ENCODE measurements at places on chromosomes 5 and 9.

- no peak for DNase-seq
Measured at GRCh38 chr9:33446240-33446945, 1.0 kb downstream of the AQP3 start.

- no peak for DNase-seq
Measured at GRCh38 chr9:95857896-95858295, 17.6 kb upstream of the ERCC6L2 start.

DNA sequence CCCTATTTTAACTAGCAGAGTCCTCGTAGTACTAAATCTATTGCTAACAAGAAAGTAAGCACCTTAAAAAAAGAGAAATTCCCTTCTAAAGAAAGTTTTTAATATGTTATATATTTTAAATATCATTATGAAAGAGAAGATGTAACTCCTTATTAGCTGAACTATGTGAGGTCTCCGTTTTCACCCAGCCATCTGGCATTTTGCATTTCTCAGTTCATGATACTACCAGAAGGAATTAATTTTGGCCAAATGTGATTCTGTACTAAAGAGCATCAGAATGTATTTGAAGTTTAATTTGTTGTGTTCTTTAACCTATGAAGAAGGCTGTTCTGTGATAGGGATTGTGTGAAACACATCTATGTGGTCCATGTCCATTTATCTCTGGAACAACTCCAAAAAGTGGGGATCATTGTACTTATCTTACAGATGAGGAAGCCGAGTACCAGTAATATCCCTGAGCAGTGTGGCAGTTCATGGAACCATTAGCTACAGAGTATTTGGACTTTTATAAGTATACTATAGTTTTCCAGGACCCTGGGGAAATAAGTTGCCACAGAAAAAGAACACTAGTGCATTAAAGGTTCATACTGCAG lies 29.8 kb downstream of the TNFAIP8 start:
- no peak for DNase-seq

GRCh38 chr5:78008356-78008967 lies 232.3 kb upstream of the TBCA start:
- peak; percentile 86 for DNase-seq

DNA sequence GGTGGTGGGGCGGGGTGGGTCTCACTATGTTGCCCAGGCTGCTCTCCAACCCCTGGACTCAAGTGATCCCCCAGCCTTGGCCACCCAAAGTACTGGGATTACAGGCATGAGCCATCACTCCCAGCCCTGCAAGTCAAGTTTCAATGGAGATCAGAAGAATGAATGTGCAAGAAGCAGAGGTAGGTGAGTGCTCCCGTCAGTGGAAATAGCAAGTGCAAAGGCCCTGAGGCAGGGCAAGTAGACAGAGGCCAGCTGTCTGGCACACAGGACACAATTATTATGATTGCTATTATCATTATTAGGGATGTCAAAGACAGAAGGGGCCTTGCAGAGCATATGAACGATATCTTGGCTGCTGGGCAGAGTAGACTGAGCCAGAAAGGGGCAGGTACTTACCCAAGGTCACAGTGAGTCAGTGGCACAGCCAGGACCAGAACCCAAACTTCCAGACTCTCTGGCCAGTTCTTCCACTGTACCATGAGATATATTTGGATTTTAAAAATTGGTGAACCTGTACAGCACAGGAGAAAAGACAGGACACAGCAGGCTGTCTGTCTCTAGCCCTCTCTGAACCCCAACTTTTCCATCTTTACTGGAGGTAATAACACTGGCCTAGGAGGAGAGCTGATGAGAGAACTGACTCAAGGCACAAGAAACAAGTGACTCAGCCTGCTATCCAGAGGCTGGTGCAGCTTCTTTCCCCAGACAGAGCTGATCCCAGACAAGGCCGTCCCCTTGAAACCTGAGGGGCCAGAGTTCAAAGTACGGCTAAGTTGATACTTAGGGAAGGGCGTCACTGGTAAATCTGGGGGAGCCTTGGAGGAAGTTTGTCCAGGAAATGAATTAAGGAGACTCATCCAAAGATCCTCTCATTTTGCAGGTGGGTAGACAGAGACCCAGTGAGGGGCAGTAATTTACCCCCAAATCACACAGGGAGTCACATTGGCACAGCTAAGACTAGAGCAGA lies 1.4 kb downstream of the HDHD3 start:
- DNase-seq, result no peak

- no peak for DNase-seq
Measured at GRCh38 chr5:10485897-10486296, 44.2 kb downstream of the ROPN1L start.

DNA sequence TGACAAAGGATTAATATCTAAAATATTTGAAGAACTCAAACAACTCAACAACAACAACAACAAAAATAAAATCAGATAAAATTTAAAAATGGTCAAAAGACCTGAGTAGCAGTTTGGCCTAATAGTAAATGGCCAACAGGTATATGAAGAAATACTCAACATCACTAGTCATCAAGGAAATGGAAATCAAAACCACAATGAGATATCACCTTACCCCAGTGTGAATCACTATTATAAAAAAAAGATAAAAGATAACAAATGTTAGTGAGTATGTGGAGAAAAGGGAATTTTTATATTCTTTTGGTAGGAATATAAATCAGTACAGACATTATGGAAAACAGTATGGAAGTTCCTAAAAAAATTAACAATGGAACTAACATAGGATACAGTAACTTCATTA lies 247.9 kb upstream of the TRPC7 start:
- no peak for DNase-seq

- DNase-seq, result no peak
Measured at GRCh38 chr5:119400245-119400644, 44.4 kb downstream of the TNFAIP8 start.

GRCh38 chr5:122195802-122196394 lies 66.6 kb downstream of the ZNF474 start:
- peak; percentile 77 for DNase-seq

- no peak for DNase-seq
Measured at GRCh38 chr9:37897665-37898064, 6.3 kb downstream of the SLC25A51 start.

GRCh38 chr9:36847781-36848673 lies 186.0 kb downstream of the PAX5 start:
- DNase-seq, result no peak

DNA sequence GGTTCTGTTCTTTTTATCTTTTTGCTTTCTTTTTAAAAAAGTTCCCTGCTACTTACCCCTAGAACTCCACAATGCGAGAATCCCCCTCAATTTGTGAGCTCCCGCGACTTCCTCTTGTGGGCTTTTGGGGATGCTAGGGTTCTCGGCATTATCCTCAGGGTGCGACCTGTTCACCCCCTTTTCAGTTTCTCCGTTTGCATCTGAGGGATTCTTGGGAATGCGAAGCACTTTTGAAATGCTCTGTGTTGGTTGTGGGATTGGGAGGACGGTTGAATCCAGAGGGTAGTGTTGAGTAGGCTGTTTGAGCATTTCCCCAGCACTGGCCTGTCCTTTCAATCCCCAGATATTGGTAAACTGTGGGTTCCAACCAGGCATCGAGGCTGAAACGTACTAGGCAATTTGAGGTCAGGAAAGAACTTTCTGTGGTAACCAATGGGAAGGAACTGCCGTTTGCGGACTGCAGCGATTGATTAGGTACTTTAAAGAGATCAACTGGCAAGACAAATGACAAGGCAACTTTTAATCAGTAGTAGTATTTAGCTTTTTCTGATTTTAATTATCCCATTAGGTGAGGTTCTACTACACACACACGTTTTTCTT lies 415 bp downstream of the XRCC4 start:
- DNase-seq, result peak; percentile 30

DNA sequence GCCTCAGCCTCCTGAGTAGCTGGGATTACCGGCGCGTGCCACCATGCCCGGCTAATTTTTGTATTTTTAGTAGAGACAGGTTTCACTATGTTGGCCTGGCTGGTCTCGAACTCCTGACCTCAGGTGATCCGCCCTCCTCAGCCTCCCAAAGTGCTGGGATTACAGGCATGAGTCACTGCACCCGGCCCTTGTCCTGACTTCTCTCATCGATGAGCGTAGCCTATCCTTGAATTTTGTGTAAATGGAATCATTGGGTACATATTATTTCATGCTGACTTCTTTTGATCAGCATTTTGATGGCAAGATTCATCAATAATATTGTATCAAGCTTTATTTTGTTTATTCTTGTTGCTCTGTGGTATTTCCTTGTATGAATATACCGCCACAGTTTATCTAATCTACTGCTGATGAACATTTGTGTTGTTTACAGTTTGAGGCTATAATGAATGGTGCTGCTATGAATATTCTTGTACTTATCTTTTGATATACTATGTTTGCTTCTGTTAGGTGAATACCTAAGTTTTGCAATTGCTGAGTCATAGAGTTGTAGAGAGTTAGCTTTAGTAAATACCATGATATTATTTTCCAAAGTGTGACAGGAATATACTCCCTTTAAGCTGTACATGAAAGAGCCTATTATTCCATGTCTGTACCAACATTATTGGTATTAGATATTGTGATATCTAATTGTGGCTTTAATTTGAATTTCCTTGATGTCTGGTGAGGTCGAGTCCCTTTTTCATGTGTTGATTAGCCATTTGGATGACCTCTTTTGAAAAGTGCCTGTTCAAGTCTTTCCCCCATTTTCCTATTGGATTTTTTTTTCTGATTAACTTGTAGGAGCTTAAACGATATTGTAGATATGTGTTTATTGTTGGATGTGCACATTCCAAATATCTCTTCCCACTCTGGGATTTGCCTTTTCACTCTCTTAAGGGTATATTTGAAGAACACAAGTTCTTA lies 107.5 kb downstream of the RGS3 start:
- DNase-seq, result no peak

DNA sequence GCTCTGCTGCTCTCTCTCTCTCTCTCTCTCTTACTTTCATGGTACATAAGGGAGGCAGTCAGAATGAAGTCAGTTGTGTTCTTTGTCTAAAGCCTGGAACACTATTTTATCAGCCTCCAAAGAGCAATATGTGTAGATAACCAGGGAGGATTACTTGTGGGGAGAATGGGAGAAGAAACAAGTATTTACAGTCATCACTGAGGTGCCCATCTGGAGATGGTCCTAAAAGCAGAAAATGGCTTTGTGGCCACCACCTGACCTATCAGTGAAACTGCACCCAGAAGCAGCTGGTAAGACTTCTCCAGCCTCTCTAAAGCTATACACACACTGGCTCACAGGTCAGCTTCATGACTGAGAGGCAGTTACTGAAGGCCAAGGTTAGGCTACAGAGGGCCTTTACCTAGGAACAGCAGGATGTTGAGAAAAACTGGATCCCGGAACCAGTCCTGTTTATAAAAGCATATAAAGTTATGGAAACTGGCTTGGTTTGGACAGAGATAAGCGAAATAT lies 75.1 kb downstream of the MRPS27 start:
- DNase-seq, result peak; percentile 84

DNA sequence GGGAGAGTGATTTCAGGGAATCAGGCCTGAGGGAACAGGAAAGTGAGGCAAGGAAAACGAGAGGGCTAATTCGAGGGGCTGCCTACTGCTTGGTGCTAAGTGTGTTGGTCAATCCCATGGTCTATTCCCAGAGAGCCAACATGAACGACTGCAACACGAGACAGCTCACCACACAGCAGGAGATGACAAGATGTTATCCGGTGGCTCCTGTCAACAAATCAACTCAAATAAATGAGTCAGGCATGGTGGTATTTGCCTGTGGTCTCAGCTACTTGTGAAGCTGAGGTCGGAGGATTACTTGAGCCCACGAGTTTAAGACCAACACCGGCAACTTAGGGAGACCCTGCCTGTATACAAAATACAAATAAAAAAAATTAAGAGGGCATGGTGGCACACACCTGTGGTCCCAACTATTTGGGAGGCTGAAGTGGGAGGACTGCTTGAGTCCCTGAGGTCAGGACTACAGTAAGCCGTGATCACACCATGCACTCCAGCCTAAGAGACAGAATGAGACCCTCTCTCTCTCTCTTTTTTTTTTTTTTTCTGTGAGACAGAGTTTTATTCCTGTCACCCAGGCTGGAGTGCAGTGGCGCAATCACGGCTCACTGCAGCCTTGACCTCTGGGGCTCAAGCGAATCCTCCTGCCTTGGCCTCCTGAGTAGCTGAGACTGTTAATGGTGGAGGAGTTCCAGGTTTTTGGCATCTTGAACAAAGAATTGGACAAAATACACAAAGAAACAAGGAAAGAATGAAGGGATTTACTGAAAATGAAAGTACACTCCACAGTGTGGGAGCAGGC lies 9.0 kb upstream of the FAF2 start:
- no peak for DNase-seq

DNA sequence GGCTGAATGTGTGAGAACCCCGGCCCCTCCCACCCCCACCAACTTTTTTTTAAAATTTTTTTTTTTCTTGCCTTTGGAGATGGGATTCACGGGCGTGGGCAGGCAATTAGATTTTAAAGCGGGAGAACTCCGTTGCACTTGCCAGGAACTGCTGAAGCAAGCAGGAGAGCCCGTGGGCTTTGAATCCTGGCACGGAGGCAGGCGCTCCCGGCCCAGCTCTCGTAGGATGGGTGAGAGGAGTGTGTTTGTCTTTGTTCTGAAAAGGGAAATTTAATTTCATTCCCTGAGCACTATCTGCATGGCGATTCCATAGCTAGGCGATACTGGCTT lies 54.3 kb upstream of the BOD1 start:
- no peak for DNase-seq

DNA sequence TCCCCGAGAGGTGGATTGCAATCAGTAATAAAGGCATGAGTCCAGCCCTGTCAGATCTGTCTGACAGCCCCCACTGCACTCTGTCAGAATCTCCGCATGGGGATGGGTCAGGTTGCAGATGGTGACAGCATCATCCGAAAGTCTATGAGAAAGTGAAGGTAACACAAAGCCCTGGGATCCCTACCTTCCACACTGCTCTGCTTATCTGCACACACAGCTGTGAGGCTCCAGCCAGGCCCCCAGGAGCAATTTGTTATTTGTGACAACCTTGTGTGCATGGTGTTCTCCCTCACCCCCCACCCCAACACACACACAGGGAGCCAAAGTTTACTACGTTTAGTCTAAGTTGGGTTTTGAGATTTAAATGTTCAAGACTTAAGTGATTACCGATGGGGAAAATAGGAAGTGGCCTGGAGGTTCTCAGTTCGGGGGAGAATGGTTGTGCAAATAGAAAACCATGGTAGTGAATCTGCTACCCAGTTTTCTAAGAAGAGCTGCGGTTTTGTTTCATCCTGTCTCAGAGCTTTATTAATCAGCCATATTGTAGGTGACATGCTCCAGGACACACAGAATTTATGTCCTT lies 92.7 kb downstream of the SV2C start:
- no peak for DNase-seq

All from Ammon's horn (tissue), 1 donor.